Tibial nerve (tissue), 4 donors: ENCODE measurements at places on chromosomes 4 and X.

- no peak for DNase-seq
Observed at GRCh38 chr4:6264225-6264540, 5.5 kb upstream of the WFS1 start.

DNA sequence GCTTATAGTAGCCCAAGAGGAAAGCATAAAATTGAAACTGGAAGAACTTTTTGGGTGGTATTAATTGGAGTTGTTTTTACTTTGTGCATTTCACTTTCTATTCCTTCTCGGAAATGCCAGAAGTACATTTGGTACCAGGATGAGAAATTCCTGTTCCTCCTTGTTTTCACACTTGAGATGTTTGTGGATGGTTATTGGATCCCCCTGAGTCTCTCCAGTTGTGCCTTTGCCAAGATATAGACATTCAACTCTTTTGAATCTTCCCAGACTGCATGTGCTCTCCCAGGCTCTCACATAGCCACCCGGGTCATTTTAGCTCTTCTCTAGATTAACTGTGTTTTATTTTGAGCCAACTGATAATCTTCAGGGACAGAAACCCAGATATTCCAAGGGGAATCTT, 120.5 kb downstream of the AFF1 start:
- DNase-seq = no peak

DNA sequence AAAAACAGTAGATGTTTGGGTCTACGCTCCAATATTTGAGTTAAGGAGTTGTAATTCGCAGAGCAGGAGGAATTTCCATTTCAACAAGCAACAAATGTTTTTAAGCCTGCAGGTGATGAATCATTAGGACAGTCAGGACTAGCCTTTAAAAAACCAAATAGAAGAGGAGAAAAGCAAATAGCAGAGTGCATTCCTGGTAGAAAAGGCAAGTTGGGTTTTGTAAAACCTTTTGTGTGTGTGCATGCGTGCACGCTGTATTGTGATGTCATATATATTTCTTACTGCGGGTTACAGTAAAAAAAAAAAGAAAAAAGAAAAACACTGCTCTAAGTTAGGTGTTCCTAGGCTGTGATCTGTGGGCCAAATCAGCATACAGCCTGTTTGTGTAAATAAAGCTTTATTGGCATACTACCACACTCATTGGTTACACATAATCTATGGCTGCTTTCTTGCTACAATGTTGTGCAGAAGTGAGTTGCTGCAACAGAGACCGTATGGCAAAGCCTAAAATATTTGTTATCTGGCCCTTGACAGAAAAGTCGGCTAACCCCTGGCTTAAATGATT, 135.6 kb downstream of the MID1 start:
- no peak for DNase-seq

DNA sequence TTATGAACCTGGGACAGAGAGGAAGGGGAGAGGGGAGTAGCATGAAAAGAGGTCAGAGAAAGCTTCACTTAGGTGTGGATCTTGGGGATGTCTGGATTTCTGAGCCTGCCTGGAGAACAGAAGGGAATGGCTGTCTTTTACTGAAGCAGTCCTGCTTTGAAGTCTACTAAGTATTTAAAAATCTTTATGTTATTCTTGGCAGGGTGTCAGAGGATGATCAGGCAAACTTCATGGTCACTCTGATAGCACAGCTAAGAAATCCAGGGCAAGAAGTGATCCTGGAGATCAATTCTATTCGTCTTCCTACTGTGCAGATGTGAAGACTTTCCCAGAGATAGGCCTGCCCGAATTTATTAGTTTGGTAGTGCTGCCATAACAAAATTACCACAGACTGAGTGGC, 464.4 kb upstream of the BOD1L1 start:
- DNase-seq = no peak

GRCh38 chr4:73075832-73076231, 6.3 kb upstream of the COX18 start:
- DNase-seq = no peak

DNA sequence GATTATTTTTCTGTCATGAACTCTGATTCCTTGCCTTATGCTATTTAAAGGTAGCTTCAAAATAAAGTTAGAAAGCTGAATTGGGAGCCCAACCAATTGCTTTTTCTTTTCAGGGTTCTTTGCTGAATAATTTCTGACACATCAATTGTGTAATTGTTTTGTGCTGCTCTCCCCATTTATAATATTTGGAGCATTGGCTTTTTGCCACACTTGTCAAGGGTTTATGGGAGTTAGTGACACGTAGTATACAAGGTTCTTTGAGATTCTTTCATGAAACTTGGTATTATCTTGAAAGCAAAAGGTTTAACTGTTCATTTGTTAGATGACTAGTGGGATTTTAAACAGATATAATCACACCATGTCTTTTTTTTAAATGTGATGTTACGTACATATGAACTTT, 80.9 kb downstream of the POLA1 start:
- DNase-seq = no peak

- no peak for DNase-seq
Observed at GRCh38 chrX:40061871-40062524, 35.8 kb downstream of the BCOR start.

DNA sequence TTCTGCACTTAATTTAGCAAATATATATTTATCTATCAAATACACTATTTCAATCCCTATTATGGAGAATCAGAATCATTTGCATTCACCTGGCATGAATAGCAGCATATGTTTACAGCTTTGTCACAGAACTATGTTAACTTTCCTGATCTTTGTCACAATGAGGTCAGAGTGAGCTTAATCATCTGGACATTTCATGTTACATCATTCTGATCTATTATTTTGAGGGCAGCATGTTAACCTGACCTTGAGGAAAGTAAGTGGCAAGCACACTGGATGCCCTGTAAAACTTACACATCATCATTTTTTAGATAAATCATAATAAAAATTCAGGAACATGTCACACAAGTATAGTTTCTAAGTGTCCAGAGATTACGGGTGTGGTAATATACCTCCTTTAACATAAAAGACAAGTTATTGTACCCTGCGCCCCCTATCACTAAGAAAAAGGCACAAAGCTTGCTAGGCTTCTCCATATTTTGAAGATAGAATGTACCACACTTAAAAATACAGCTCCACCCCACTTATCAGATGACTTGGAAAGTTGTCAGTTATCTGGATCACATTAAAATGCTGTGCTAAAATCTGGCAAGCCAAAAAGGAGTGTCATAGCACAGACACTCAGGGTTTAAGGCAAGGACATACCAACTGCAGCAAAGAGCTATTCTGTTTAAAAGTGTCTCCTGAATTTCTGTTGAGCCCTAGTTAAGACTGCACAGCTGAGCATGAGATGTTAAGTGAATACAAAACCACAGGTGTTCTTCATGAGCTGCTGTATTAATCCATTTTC, 182.7 kb upstream of the FAT4 start:
- DNase-seq = peak; percentile 5

GRCh38 chr4:80173401-80173800, 23.9 kb upstream of the PRDM8 start:
- DNase-seq = no peak

- DNase-seq = no peak
Observed at GRCh38 chr4:97587912-97588311, 555.4 kb downstream of the STPG2 start.

DNA sequence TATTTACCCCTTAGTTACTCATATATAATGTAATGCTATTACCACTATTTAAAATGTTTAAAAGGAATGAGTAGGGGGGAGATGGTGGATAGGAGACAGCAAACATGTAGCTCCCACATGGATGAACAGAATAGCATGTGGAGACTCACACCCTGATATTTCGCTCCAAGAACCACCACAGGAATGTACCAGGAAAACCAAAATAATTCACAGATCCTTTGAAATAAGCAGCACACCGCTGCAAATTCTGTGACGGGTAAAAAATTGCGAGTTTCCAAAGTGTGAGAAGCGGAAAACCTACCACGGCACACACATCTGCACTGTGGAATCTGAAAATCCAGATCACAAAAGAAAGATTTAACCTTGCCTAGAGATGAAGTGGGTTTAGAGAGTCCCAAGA, 428.2 kb downstream of the TLL1 start:
- DNase-seq = no peak

- peak; percentile 54 for DNase-seq
Observed at GRCh38 chr4:101730291-101731117, 60.0 kb upstream of the BANK1 start.

- DNase-seq = no peak
Observed at GRCh38 chr4:88333741-88334405, 44.8 kb upstream of the HERC6 start.
